ENCODE measurements at places on chromosomes 7 and 10.

DNA sequence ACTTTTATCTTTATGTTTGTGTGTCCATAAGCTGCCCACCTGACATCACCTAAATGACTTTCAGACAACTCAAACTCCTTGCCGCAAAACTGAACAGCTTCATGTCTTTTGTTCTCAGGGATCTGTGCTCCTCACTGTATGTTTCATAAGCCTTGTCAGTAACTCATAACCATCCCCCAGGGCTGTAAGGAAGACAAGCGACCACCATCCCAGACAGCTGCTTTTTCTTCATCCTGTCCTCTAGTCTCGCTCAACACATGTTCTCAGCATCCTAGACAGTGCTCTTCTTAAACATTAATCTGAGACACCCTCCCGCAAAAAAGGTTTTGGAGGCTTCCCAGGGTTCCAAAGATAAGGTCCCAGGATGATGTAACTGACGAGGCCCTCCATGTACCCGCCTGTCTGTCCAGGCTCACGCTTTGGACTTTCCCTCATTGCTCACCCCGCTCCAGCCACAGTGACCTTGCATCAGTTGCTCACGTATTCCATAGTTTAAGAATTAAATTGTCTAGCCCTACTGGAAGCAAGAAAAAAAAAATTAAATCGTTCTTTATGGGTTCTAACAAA, 69.8 kb downstream of the MAP3K8 start:
- DNase-seq: no peak

DNA sequence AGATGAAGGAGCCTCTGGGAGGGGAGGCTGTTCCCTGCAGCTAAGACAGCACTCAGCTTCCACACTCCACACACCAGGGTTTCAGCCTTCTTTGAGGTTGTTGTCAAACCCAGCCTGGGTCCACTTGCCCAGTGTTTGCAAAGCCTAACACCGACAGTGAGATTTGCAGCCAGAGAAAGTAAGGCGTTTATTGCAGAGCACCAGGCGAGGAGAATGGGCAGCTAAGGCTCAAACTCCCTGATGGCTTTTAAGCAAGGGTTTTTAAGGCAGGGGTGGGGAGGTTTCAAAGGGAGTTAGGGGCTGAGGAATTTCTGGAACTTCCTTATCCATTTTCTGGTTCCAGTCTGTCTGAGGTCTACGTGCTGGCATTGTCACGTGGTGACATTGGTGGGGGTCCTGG, 4.7 kb upstream of the ZNF775 start:
- no peak for DNase-seq

- no peak for DNase-seq
Measured at GRCh38 chr10:27134371-27134770, 19.8 kb downstream of the YME1L1 start.

GRCh38 chr7:29375641-29376562, 181.3 kb downstream of the CHN2 start:
- DNase-seq: no peak

DNA sequence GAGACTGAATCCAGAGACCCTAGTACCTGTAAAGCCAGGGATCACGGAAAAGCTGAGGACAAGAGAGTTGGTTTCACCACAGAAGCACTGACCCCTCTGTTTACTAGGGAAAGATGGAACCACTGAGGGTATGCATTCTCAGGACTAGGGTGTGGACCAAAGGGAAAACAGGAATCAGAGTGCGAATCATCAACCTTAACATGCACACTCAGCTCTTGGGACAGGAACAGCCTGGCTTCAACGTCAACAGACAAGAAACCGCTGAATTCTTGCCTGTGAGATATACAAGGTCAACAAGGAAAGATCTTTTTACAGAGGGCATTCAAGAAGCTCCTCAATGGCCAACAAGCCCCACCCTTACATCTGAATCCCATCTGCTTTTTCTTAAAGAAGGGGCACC, 14.9 kb downstream of the TNRC18 start:
- DNase-seq: no peak

DNA sequence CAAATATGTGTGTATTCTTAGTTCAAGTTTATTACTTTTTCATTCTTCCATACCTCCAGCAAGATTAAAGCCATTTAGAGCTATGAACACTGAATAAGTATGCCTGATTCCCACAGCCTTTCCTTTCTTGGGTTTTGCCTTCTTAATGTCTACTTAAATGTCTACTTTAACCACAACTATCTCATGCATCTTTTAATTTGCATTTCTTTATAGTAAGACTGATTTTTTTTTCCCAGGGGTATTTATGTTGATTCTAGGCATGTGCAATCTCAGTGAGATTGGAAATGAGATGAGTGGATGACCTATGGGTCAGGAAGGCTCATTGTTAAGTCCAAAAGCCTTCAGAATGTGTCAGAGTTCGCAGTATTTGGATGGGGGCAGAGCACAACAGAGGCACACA, 3.6 kb downstream of the PCBD1 start:
- DNase-seq: no peak
